Tongue (tissue), 3 donors: ENCODE measurements at places on chromosomes 3 and 15.

GRCh38 chr15:88636050-88636449 lies 2.8 kb upstream of the ISG20 start:
- DNase-seq: no peak

GRCh38 chr3:13210221-13210975 lies 137.2 kb upstream of the IQSEC1 start:
- DNase-seq: no peak

GRCh38 chr3:171565481-171566058 lies 105.4 kb upstream of the TNIK start:
- no peak for DNase-seq

GRCh38 chr3:33578325-33579177 lies 138.3 kb upstream of the UBP1 start:
- DNase-seq: no peak

DNA sequence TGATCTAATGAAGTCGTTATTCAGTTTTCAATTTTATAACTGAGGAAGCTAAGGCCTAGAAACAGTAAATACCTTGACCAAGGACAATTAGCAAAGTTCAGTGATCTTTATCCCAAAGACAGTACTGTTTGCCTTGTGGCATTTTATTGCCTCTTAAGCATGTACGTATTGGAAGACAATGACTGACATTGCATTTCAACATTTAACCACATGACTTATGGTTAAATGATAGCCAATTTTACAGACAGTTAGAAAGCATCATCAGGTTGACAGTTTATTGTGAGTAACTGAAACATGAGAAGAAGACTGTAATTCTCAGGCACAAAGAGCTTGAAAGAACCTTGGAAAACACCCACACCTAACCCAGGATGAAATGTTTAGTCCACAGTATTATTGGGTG lies 390.8 kb upstream of the ZNF385D start:
- DNase-seq: no peak

GRCh38 chr3:46553154-46553553 lies 12.9 kb downstream of the LRRC2 start:
- no peak for DNase-seq

DNA sequence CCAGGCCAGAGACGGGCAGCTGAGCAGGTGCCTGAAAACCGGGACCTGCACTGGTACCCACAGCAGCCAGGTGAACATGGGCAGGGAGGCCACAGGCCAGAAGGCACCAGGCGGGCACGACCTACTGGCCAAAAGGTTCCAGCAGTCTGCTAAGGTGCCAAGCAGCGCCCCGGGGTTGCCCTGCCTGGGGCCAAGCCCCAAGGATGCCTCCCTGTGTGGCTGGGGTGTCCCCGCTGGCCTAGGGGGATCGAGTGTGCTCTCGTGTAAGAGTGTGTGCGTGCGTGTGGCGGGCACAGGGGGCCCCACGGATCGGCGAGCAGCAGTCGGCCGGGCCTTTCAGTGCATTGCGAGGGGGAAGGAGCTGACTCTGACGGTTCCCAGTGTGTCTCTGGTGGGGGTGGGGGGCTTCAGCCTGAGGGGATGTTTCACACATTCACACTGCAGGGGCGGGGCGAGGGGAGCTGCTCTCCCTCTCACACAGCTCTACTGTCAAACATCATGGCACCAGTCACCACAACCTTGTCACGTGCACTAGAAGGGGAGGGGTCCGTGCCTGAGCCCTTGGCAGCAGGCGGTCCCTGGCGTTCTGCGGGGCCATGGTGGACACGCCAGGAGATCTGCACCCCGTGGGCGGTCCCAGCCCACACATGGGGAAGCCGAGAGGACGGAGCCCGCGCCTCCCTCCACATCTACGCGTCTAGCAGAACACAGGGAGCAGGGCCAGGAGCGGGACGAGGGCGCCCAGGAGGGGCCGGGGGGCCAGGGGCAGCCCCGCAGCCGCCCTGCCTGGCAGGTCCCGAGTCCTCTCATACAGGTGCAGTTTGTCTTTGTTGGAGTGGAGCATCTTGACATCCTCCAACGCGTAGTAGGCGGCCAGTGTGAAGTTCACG lies 44.5 kb downstream of the RGMA start:
- DNase-seq: no peak

- DNase-seq: no peak
These were observed 39.7 kb downstream of the ARHGEF3 start for GRCh38 chr3:56761887-56762651.

DNA sequence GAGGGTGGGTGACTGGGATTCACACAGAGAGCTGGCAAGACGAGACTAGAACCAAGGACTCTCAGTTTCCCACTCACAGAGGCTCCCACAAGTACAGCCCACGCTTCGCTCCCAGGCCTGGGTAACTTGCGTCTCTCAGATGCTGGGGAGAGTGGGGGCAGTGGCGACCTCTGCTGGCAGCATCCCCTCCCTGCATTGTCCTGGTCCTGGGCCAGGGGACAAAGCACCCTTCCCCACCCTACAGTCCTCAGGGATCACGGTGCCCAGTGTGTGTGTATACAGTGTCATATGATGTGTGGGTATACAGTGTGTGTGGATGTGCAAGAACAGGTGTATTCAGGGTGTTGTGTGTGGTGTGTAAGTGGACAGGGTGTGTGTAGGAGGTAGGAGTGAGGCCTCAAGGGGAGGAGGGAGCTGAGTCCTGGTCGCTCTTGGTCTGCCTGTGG lies 12.8 kb downstream of the VILL start:
- peak; percentile 67 for DNase-seq

DNA sequence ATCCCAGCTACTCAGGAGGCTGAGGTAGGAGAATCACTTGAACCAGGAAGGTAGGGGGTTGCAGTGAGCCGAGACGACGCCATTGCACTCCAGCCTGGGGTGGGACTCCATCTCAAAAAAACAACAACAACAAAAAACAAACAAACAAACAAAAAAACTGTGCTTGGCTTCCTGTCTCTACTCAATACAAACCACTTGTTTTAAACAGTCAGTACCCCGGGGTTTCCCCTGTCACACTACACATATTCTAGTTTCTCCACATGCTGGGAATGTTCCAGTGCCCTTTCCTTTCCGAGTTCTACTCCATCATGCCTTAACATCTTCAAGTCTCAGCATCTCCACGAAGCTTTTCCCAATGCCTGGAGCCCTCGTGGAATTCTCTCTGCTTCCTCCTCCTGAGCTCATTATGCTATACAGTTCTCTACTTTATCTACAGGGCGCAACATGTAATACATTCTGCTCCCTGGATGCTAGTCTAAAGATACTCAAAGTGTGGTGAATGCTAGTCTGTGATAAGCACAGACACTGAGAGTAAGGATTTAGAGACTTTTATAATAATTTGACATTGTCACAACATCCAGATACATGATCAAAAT lies 7.8 kb downstream of the EMC3 start:
- DNase-seq: no peak

DNA sequence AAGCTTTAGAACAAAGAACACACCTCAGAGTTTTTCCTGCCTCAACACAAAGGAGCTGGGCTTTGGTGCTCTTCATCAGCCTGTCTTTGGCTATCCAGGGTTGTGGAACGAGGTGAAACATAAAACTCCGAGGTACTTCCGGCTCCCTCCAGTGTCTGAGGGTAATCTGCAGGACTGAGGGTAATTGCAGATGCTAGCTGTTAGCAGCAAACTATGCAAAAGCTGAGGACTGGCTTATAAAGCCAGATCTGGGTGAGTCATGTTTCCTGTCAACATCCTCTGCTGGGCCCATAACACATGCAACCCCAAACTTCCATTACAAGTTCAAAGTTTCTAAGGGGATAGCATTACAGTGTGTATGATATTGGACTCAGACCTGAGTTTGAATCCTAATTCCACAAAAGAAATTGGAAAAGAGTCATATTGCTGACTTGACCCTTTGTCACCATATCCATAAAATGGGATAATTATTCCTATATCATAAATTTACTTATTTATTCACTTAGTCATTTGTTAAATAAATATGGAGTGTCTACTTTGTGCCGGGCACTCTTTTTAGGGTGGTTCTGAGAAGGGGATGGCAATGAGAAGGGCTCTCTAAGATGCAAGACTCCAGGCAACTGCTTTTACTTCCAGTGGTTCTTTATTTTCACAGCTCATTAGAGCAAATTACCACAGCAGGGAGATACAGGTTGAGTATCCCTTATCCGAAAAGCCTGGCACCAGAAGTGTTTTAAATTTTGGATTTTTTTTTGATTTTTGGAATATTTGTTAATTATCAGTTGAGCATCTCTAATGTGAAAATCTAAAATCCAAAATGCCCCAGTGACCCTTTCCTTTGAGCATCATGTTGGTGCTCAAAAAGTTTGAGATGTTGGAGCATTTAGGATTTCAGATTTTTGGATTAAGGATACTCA lies 9.5 kb upstream of the TRIM69 start:
- DNase-seq: no peak

- peak; percentile 51 for DNase-seq
These were observed 84.6 kb downstream of the CD47 start for GRCh38 chr3:108006077-108006771.

GRCh38 chr15:48579945-48580671 lies 65.4 kb downstream of the FBN1 start:
- DNase-seq: no peak

DNA sequence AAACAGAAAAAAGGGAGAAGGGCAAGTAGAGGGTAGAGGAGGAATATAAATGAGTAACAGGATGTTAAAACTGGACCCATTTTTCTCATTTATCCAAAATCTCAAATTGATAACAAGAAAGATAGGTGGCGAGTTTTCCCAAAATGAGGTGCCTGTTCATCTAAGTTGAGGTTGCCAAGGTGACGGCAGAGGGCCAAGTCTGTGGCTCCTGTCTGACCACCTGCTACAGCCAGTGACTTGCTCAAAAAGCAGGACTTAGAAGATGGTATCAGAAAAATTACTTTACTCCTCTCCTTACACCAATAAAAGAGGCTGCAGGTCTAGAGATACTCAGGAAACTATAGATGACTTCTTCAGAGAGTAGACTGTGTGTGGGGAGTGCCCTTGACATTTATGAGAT lies 137.6 kb upstream of the ZNF385D start:
- DNase-seq: no peak

GRCh38 chr15:67458331-67459029 lies 62.5 kb upstream of the C15orf61 start:
- no peak for DNase-seq

DNA sequence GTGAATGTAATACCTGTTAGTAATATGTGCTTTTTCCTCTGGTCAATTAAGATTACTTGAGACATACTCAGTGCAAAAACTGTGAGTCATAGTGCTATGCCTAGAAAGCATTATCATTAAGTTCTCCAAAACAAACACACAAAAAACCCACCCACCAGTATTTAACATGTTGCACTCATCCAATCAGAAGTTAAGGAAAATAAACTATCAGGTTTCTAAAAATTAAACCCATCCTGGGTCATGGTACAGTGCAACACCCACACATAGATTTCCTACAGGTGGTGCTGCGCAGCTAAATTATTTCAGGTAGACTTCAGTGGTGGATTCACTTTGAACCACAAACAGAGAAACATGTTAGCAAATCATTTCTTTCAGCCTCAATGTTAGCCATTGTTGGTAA lies 264.4 kb upstream of the VEPH1 start:
- no peak for DNase-seq

DNA sequence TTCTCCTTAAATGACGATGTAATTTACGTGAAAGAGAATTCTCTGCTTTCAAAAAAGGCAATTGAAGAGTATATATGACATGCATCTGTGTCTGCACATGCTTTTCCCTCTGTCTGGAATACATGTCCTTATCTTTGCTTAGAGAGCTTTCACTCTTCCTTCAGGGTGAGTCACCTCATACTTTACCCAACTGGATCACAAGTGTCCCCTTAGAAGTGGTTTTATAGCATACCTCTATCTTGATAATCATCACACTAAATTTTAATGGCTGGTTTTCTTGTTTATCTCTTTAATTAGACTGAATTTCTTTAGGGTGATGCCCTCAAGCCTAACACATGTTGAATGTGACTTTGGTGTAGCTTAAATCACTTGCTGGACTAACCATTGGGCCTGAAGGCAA lies 178.9 kb downstream of the SV2B start:
- no peak for DNase-seq
